B cell (primary cell): ENCODE measurements at places on chromosomes 2 and 18. TPM values are rescaled to one million over a fixed set of nuclear protein-coding genes. Genes with fewer than 3 reads are reported as not detected.
A peak's percentile ranks its signal among the peaks of the same experiment; 100 is the strongest.

DNA sequence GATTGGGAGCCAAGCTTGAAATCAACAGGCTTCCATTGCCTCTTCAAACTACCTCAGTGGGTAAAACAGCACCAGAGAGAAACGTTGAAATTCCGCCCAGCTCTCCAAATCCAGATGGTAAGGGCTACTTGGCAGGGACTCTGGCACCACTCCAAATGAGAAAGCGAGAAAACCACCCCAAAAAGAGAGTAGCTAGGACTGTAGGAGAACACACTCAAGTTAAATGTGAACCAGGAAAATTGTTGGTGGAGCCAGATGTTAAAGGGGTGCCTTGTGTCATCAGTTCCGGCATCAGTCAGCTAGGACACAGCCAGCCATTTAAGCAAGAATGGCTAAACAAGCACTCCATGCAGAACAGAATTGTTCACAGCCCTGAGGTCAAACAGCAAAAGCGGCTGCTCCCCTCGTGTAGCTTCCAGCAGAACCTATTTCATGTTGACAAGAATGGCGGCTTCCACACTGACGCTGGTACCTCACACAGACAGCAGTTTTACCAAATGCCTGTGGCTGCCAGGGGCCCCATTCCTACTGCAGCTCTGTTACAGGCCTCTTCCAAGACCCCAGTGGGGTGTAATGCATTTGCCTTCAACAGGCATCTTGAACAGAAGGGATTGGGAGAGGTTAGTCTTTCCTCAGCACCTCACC, 167.3 kb downstream of the ASXL3 start:
- no peak for DNase-seq

- peak; percentile 15 for DNase-seq
Measured at GRCh38 chr18:36829362-36830157, 633 bp downstream of the KIAA1328 start.

The ICOS gene
- not detected in 2 replicates for total RNA-seq

The IL37 gene
- total RNA-seq, result 0.79 TPM in 1 of 2 replicates, not detected in the other

The GPR55 gene
- 4.1 and 4.7 TPM in 2 replicates for total RNA-seq

The THAP4 gene
- total RNA-seq, result 26.5 and 29.9 TPM in 2 replicates

- DNase-seq, result no peak
Measured at GRCh38 chr2:218028189-218028495, 25.3 kb upstream of the TNS1 start.

GRCh38 chr2:162082681-162083080, 8.7 kb upstream of the DPP4 start:
- no peak for DNase-seq

The SNRNP27 gene
- 52.0 and 54.8 TPM in 2 replicates for total RNA-seq

DNA sequence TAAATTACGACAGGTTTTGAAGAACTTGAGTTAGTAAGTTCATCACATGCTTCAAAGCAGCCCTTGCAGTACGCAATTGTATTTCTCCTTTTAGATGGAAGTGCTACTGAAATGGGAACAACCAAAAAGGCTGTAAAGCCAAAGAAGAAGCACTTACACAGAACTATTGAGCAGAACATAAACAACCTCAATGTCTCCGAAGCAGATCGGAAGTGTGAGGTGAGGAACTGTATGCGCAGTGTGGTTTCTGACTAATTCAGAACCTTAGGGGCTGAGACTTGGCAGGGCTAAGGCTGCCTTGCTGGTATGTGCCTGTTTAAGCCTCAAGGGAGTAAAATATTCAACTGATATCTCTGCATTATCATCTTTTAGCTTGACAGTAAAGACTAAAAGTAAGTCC, 8.4 kb downstream of the NCAPH start:
- peak; percentile 70 for DNase-seq

The MORN2 gene
- 2.3 and 3.9 TPM in 2 replicates for total RNA-seq

The CCBE1 gene
- total RNA-seq, result not detected in 2 replicates

DNA sequence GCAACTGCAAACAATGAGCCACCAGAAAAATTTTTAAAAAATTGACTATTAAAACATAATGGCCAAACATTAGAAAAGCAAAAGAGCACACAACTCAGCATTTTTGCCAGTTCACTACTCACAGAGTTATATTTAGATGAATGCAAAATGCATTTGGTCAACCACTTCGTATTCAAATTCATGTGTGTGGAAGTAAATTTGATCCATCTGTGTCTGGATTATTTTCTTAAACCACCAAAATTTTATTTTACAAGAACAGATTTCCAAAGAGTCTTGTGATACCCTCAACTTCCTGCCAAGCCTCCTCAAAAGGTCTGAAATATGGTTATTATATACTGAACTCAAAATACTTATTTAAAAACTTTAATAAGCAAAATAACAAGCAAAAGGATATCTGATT, 57.4 kb downstream of the PPP1R1C start:
- no peak for DNase-seq

DNA sequence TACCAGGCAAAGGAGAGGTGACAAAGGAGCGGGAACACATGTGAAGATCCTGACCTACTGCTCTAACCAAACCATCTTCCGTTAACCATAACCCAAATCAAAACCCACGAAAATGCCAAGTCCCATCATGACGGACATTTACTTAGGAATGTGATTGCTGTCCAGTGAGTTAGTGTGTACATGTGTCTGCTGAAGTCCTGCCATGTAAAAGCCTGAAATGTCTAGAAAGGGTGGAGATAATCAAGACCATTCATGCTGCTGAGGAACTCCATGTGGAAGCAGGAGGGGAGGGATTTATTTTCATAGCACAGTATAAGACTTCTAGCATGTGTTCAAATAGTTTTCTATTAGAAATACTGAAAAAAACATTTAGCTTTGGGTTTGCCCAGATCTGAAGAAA, 137.0 kb upstream of the BOD1L2 start:
- DNase-seq, result no peak

The RABL2A gene
- total RNA-seq, result 84.7 and 90.2 TPM in 2 replicates

DNA sequence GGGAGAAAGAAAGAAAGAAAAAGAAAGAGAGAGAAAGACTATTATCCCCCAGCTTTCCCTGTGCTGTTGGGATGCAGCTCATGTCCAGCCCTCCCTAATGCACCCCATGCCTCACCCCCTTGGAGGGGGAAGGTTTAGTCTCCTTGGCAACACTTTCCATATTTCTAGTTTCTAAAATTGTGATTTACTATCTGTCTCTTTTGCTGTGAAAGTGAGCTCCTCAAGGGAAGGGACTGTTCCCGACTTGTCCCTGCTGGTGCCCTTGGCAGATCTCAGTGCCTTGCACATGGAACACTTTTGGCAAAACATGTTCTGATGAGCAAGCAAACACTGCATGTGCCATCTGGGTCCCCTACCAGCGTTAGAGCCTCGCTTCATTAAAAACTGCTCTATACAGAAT, 11.7 kb upstream of the NAPG start:
- DNase-seq, result no peak

- no peak for DNase-seq
Measured at GRCh38 chr2:4762951-4763376, 929.2 kb upstream of the SOX11 start.

DNA sequence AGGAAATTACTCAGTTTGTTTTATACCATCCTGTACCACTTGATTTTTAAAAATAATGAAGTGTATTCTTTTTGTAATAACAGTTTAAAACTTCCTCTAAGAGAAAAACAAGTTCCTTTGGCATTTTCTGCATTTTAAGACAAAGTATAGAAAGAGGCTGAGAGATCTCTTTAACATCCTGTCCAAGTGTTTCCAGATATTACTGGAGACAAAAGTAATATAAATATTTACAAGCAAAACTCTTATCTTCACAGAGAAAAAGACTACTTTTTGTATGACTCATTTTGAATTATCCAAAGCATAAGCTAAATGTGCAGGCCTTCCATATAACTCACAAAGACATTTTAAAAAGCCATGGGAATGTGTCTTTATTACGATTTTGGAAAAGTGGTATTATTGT, 221.1 kb downstream of the RDH14 start:
- no peak for DNase-seq

GRCh38 chr2:239747274-239747673, 277.9 kb downstream of the NDUFA10 start:
- DNase-seq, result no peak

- DNase-seq, result no peak
Measured at GRCh38 chr2:159497256-159497655, 119.1 kb downstream of the BAZ2B start.

DNA sequence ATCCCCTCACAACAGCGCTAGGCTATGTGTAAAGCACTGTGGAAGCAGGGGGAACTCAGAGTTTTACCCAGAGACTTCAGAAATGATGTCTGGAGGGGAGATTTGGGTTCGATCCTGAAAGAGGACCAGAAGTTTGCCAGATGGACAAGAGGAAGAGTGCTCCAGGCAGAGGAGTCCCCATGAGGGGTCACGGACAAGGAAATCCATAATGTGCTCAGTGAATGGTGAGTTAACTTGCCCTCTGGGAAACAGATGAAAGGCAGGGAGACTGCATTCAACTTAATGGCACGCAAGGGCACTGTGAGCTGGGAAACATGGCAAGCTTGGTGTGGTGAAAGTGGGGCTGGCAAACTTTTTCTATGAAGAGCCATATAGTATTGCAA, 6.0 kb upstream of the ASAP2 start:
- no peak for DNase-seq

The WDR43 gene
- total RNA-seq, result 48.6 and 51.0 TPM in 2 replicates

GRCh38 chr2:151886241-151886640, 58.0 kb upstream of the ARL5A start:
- no peak for DNase-seq

DNA sequence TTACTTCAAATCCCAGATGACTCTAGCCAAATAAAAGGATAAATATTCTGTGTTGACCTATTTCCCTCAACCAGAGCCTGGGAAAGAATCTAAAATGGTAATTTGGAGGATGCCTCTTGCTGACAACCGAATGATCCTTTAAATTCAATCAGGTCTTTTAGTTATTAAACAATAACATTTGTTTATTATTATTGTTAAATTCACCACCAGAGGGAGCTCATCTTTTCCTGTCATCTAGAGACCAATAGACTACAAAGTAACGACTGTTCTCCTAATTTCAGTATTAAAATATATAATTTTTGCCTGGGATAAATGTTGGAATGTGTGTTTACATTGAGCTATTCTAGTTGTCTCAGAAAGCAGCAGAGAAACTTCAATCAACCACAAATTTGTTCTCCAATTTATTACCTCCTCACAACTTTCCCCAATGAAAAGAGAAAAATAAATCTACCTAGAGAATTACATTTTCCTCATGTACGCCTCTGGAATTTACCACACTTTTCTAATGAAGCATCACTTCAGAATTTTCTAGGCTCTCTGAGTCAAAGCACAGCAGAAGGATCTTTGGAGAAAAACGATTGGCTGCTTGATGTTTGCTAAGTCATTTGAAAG, 142.7 kb downstream of the SCG2 start:
- no peak for DNase-seq

The COL4A3 gene
- total RNA-seq, result 43.9 and 45.9 TPM in 2 replicates

DNA sequence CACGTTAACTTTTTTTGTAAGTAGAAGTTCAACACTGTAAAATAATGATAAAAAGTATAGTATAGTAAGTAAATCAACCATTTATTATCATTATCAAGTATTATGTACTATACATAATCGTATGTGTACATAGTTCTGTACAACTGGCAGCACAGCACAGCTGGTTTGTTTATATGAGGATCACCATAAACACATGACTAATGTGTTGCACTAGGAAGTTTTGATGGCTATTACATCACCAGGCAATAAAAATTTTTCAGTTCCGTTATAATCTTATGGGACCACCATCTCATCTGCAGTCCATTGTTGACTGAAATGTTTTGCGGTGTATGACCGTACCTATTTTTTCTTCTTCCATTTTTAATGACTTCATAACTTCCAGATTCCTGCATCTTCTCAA, 39.2 kb upstream of the ZNF385B start:
- DNase-seq, result no peak

- no peak for DNase-seq
Measured at GRCh38 chr2:110103061-110103961, 12.3 kb downstream of the MALL start.

DNA sequence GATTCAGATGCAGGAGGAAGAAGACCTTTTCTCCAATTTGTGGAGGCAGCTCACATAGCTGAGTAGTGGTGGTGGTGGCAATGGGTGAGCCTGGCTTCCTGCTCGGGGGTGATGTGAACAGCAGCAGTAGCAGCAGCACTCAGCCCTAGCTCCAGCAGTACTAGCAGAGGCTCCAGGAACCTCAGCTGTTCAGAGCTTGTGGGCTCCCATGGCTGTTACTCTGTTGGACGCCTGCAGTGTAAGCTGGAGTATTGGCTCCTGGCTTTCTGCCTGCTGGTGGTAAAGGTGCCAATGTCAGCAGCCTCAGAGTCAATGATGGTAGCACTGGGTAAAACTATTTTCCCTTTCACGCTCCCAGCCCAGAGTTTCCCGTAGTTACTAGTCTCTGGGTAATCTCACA, 3.1 kb upstream of the SEH1L start:
- no peak for DNase-seq

GRCh38 chr2:240464514-240465241, 29.2 kb downstream of the GPC1 start:
- no peak for DNase-seq

GRCh38 chr2:234706086-234706485, 209.2 kb upstream of the ARL4C start:
- no peak for DNase-seq

GRCh38 chr18:36912887-36913286, 84.0 kb downstream of the KIAA1328 start:
- DNase-seq, result no peak

DNA sequence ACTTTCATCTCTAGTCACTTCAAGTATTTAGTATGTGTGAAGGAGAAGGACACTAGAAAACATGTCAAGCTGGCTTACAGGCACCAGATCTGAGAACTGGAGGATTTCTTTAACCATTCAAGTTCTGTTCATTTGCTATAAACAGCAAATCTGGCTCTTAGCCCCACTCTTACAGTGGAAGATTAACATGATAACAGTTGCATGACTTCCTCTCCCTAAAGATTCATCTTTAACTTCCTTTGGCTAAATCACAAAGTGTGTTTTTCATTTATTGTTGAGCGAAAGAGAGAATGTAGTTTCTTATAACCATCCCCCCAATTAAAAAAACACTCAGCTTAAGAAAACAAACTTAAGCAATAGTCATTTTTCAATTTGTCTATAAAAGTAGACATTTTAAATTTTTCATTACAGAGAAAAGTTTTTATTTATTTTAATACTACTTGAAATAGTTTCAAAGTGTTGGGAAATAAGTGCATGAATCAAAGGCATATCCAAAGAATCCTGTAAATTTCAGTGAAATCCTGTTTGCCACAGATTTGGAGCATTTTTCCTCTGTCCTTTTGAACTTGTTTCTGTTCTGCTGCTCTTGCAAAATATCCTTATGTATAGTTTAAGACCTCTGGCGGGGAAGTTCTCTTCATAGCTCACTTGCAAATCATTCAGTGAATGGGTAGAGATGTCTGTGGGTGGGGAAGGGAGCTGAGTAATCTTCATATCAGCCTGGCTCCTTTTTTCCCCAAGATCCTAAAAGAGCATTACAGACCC, 241.0 kb upstream of the RBBP8 start:
- DNase-seq, result no peak
